ENCODE measurements at places on chromosomes 4 and X.

DNA sequence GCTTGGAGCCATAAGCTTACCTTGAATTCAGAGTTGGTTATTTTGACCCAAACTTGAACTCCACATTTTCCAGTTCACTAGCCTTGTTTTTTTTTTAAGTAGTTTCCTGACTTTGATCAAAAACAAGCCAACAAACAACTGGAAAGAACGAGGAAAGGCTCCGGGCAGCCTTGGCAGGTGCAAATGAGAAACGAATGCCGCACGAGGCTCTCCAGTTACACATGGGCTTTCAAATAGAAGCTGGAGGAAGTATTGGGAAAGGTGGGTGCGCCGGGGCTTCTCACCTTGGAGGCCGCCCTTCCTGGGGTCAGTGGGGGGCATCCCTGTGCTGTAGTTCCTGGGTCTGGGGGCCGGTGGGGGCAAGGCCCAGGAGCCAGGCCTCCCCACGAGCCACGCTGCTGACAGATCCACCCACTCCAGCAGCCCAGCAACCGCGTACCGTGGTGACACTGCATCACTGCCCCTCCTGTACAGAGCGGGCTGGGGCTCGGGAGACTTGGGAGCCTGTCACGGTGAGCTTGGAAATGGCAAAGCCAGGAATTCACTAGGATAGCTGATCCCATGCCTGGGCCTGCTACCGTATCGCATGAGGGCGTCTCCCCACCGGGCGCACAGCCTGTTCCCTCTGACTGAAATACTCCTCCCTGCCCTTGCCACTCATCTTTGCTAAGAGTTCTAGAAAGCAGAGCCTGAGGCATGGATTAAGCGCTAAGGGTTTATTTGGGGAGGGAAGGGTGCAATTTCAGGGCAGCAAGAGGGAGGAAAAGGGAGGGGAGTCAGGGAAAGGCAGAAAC, 50.9 kb upstream of the ADRA2C start:
- ATAC-seq = no peak

DNA sequence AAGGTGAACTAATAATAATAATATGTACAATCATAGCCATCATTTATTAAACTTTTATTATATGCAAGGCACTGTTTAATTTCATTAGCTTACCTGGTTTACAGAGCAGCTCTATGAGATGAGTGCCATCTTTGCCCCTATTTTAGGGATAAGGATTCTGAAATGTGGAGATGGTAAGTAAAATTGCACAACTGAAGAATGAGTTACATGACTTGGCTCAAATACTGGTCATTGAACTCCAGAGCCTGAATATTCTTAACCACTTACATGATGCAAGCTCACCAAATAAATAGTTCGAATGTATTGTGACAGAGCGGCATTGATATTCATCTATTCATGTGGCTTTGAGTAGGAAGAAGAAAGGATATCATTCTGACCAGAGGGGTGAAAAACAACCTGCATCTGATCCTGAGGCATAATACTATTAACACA, 11.7 kb downstream of the ALB start:
- ATAC-seq = no peak

DNA sequence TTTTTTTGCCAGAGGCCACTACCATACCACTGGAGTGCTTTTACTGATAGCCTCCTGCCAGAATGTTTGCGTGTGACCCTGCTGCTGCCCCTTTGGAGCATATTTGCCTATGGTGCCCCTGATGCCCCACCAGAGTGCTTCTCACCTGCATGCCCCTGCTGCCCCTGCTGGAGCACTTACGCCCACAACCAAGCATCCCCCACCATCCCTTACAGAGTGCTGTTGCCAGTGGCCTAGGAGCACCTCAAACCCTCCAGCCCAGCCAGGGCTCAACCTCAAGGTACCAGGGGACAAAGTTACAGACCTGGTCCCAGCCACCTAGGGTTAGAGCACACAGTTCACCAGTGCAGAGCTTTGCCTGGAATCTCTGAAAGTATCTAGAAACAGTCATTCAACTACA, 207.2 kb downstream of the CFAP299 start:
- peak; percentile 10 for ATAC-seq

DNA sequence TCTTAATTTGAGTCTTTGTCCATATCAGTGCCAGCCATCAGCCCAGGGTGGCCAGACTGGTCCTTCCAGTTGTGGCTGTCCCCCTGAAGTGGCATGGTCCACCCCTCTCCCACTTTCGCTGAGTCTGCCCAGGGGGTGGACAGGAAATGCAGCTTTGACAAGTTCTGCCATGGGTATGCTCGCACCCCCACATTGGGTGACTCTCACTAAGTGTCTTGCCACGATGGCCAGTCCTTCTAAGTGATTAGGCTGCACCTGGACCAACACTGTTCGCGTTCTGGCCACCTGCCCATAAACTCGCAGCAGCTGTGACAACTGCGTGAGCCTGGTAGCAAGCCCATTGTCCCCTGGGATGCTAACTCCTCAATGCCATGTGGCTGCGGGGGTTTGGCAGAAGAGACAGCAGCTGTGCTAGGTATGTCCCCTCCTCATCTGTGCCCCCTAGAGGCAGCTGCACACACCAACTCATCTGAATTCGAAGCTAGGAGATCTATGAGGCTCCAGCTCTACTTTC, 10.0 kb upstream of the LNX1 start:
- ATAC-seq = peak; percentile 55
